ENCODE measurements at places on chromosomes 2 and 18. TPM values are rescaled to one million over a fixed set of nuclear protein-coding genes. Genes with fewer than 3 reads are reported as not detected.

The PDE11A gene
- 2.0 TPM for total RNA-seq

The PLGLB1 gene
- 6.4 TPM for total RNA-seq

The LTBP1 gene
- 53.3 TPM for total RNA-seq

The TNS1 gene
- total RNA-seq, result 87.5 TPM

The SOWAHC gene
- total RNA-seq, result 15.5 TPM

The ANTXR1 gene
- 69.5 TPM for total RNA-seq

The UGT1A9 gene
- total RNA-seq, result not detected

The DSG4 gene
- total RNA-seq, result 0.17 TPM

The LBX2 gene
- 2.8 TPM for total RNA-seq

The SLC25A12 gene
- total RNA-seq, result 14.1 TPM

The CDK15 gene
- not detected for total RNA-seq

The TEKT4 gene
- total RNA-seq, result 0.34 TPM

The ZEB2 gene
- 8.3 TPM for total RNA-seq

The PRKAG3 gene
- total RNA-seq, result not detected

The DYNAP gene
- total RNA-seq, result not detected

The GAL3ST2 gene
- total RNA-seq, result 0.19 TPM

The DRC1 gene
- total RNA-seq, result 0.33 TPM

The SPATA3 gene
- not detected for total RNA-seq

The FAM124B gene
- total RNA-seq, result not detected

The IKZF2 gene
- 153 TPM for total RNA-seq

The COPS9 gene
- 131 TPM for total RNA-seq

The ANKRD30B gene
- total RNA-seq, result not detected

The REG3A gene
- total RNA-seq, result 4.0 TPM

The CNRIP1 gene
- 0.36 TPM for total RNA-seq

The NPAS2 gene
- total RNA-seq, result 10.7 TPM

The TACR1 gene
- total RNA-seq, result 1.5 TPM

The RAX gene
- not detected for total RNA-seq

The FEV gene
- total RNA-seq, result 51.1 TPM

The MROH2A gene
- total RNA-seq, result not detected

The TWIST2 gene
- total RNA-seq, result 0.95 TPM

The ECEL1 gene
- 7.8 TPM for total RNA-seq

The DUSP28 gene
- 4.3 TPM for total RNA-seq

The ZAP70 gene
- total RNA-seq, result 1.2 TPM

The CTLA4 gene
- total RNA-seq, result not detected

The GPR45 gene
- total RNA-seq, result not detected

The ASB18 gene
- not detected for total RNA-seq

The PXDN gene
- 150 TPM for total RNA-seq

The OTX1 gene
- total RNA-seq, result 10.4 TPM

The ANO7 gene
- total RNA-seq, result 3.3 TPM

The SNED1 gene
- 9.7 TPM for total RNA-seq

The SNTG2 gene
- total RNA-seq, result 1.1 TPM

The PCBP1 gene
- 349 TPM for total RNA-seq

The AOX1 gene
- 6.4 TPM for total RNA-seq

The HNRNPLL gene
- 72.3 TPM for total RNA-seq

The UGT1A6 gene
- 0.52 TPM for total RNA-seq

The EFHD1 gene
- 2.5 TPM for total RNA-seq

The POTEJ gene
- not detected for total RNA-seq

The SLC5A7 gene
- total RNA-seq, result 0.36 TPM

The KRCC1 gene
- 18.7 TPM for total RNA-seq

The BCL11A gene
- total RNA-seq, result 47.9 TPM

The MYCN gene
- 24.6 TPM for total RNA-seq

The LDLRAD4 gene
- total RNA-seq, result 0.88 TPM

The GPC1 gene
- 58.0 TPM for total RNA-seq

The CHRNG gene
- 0.87 TPM for total RNA-seq

The AQP4 gene
- 1.6 TPM for total RNA-seq

The EVX2 gene
- total RNA-seq, result 0.10 TPM

The LCT gene
- 2.8 TPM for total RNA-seq

Measured in type B pancreatic cell (in vitro differentiated cells).